ENCODE measurements at places on chromosomes 2 and 18.

DNA sequence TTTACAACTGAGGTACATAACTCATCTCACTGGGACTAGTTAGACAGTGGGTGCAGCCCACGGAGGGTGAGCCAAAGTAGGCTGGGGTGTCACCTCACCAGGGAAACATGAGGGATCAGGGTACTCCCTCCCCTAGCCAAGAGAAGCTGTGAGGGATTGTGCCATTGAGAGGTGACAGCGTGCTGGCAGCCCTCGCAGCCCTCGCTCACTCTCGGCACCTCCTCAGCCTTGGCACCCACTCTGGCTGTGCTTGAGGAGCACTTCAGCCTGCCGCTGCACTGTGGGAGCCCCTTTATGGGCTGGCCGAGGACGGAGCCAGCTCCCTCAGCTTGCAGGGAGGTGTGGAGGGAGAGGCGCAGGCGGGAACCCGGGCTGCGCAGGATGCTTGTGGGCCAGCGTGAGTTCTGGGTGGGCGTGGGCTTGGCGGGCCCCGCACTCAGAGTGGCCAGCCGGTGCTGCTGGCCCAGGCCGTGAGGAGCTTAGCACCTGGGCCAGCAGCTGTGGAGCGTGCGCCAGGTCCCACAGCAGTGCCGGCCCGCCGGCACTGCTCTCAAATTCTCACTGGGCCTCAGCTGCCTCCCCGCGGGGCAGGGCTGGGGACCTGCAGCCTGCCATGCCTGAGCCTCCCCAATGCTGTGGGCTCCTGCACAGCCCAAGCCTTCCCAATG, 44.5 kb upstream of the FAM110C start:
- no peak for DNase-seq

- DNase-seq = no peak
These were observed 71.2 kb upstream of the AFF3 start for GRCh38 chr2:100213595-100213994.

DNA sequence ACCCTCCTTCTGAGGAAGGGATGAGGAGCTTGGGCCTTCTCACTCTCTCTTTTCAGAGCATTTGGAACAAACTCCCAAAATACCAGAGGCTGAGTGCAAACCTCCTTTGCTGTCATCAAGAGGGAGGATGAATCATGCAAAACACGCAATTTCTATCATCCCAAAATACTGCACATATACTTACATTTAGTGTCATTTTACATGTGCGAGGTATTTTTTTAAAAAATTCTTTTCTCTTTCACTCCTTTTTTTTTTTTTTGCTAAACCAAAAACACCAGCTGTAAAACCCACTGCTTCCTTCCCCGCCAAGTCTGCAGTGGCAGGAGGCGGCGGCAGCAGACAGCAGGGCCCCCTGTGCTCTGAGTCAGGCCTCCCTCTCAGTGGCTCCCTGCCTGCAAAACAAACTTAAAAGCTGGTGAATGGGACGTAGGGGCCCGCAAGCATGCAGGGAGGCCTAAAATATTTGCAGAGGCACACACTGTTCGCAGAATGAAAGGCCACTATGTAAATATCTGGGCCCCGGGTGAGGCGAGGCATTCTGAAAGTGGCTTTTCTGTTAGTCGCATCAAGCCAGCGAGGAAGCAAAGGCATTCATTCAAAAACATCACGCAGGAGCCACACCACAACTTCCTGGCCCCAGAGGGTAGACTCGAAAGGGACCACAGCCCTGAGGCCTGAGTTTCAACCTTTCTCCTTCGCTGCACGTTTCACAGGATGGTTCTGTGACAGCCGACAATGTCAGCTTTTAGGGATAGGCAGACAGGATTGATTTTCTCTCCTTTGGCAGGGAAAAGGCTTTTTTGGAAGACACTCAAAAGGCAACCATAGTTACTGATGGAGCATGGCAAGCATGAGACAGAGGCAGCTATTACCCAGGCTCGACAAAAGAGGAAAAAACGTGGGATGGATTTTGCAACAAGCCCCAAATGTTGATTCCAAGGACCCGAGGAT, 73.4 kb downstream of the ACTR2 start:
- DNase-seq = peak; percentile 42

DNA sequence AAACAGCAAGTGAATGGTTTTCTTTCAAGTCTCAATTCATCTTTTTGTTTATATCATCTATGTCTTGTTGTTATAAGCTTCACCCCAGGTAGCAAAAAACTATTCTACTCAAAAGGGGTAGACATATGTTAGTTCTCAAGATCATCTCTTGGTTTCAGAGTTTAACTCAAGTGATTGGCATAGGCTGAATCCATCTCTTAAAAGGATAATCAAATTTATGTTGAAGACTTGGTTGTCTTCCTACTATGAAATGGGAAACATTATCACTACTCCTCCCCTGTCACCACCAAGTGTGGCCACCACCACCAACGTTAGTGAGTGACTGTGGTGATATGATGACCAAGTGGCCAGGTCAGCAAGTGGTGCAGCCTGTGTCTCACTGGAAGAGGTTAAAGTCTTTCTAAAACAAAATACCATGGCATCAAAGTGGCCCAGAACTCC, 1.5 kb downstream of the IL1B start:
- no peak for DNase-seq

- DNase-seq = no peak
These were observed 16.4 kb upstream of the HNMT start for GRCh38 chr2:137947728-137948336.

DNA sequence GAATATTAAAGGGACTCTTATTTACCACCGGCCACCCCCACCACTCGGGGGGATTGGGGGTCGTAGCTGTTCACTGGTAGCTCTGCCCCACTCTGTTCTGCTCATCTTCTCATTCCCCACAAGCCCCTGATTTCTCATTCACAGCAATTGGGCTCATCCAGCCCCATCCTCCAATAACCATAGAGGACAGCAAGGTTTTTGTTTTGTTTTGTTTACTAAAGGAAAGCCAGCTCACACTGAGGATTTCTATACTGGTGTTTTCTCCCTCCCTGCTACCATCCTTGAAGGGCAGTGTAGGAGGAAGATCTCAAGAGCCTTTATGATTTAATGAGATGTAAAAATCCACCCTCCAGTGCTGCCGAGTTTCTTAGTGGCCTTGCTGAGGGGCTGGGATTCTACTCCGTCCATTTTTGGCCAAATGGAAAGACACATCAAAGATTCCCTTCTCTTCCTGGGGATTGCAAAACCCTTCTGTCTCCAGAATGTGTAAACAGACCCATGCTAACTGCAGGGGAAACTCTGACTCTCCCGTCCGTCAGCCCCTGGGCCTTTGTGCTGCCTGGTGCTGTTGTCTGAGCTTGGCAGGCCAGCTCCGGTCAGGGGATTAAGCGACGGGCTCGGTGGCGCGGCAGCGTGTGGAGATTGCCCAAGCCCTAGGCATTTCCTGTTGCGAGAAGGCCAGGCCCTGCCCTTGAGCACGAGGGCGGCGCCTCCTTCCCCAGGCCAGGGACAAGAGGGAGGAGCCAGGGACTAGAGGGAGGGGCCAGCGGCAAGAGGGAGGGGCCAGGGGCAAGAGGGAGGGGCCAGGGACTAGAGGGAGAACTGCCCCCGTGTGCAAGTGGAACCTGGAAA, 165.0 kb downstream of the ANTXR1 start:
- no peak for DNase-seq

DNA sequence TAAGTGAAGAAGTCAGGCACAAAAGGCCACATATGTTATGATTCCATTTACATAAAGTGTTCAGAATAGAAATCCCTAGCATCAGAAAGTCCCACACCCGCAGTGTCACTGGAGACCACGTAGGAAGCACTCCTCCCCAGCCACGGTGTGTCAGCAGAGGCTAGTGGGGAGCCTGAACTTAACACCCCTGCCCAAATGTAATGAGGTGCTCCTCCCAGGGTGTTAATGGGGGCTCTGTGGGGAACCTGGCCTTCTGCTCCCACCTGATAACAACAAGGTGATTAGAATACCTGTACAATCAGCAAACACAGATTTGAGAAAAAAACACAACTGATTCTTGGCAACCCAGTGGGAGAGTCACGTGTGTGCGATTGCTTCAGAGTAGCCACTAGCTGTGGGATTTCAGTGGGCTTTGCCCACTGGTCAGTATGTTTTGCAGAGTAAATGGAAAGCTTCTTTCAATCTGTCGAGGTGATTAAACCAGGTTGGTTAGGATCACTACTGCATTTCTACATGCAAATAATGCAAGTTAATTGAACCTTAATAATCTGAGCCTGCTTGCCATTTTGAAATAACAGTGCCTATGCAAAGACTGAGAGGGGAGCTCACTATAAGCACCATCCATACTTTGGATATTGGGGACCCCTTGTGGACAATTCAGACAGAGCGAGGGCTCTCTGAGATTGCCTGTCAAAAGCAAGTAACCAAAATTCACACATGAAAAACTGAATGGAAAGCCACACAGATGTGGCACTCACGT, 20.6 kb upstream of the ATRAID start:
- peak; percentile 23 for DNase-seq

DNA sequence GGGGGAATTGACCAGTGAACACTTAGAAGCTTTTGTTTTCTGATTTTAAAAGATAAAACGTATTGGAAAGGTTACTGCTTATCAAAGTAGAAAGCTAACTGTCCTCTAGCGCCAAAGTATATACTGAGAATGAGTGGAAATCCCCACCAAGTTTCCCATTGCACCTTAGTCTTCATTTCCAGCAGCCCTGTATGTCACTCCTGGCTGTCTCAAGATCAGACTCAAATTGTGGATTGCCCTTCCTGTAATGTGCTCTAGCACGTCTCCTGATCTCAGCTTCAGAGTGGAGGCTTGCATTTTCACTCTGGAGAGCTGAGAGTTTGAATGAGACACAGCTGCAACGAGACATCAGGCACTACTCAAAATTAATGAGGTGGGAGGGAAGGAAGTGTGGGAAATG, 26.6 kb downstream of the MFF start:
- no peak for DNase-seq

All from stimulated activated CD4-positive, alpha-beta T cell treated with anti-CD3 and anti-CD28 coated beads, Interleukin-1b, Interleukin-23, amount 100 ng/mL, for 4 hours (primary cell).